ENCODE measurements at places on chromosomes 4 and X.

GRCh38 chr4:94461506-94461905 is 9.8 kb downstream of the PDLIM5 start:
- no peak for DNase-seq

DNA sequence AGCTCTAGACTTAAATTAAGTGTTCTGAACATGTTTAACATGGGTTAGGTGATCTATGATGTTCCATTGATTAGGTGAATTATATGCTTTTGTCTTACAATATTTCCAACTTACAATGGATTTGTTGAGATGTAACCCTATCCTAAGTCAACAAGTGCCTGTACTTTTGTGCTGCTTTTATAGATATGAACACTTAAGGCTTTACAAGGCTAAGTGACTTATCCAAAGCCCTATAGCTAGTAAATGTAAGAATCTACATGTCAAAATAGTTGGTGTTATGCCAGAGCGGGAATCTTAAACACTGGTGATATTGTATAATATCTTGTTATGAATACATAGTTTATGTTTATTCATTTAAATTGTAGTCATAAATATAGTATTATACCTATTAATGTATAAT is 1629.1 kb upstream of the IGFBP7 start:
- DNase-seq = no peak

DNA sequence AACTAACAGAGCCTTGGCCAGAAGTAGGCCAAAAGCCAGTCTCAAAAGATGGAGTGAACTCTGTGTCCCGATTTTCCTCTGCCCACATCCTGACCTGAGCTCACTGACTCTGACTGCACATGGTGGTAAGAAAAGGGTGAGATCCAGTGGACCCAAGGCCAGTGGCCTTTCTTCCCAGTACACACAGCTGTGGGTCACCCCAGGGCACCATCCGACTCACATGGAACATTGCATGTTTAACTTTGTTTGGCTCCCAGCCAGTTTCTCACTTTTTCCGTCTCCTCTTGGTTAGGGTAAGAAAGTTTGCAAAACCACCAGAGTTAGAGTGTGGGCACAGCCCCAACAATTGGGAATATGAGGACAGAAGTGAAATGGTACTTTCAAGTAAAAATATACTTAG is 69.8 kb downstream of the GAB1 start:
- DNase-seq = no peak

GRCh38 chrX:85111347-85111746 is 107.7 kb downstream of the APOOL start:
- no peak for DNase-seq

GRCh38 chrX:105210258-105210657 is 10.2 kb downstream of the TEX13A start:
- no peak for DNase-seq

DNA sequence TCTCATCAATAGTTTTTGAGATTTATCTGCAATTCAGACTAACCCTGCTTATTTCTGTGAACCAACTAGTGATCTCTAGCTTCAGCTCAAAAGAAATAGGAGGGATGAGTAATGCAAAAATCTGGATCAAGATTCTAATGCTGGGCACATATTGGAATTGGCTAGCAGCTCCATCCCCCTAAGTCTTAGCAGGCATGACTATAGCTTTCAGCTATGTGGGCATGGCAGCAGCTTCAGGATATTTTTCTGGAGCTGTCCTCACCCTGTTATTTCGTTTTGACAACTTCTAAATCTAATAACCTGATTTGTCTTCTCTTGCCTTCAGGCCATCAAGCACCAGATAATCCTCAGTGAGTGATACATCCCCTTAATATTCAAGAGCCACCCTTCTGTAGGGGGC is 50.8 kb upstream of the GNPDA2 start:
- DNase-seq = no peak

DNA sequence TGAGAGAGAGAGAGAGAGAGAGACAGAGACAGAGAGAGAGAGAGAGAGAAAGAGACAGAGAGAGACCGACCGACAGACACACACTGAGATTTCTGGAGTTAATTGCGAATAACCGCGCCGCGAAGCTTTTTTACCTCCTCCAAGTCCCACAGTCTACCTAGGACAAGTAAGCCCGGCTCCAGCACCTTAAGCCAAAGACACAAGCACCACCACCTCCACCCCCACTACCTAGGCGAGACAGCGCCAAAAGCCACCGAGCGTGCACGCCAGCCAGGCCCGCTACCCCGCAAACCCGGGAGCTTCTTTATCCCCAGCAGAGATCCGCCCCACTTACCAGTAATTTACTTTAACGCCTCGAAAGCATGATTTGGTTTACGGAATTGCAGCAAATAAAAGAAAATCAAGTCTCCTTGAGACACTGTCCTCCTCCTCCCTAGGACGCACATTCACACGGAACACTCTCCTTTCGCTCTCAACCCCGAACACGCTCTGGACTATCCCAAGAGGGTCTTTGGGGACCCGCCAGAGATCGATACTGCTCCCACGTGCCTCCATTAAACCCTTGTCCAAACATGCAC is 649.6 kb upstream of the DIPK2B start:
- DNase-seq = no peak

DNA sequence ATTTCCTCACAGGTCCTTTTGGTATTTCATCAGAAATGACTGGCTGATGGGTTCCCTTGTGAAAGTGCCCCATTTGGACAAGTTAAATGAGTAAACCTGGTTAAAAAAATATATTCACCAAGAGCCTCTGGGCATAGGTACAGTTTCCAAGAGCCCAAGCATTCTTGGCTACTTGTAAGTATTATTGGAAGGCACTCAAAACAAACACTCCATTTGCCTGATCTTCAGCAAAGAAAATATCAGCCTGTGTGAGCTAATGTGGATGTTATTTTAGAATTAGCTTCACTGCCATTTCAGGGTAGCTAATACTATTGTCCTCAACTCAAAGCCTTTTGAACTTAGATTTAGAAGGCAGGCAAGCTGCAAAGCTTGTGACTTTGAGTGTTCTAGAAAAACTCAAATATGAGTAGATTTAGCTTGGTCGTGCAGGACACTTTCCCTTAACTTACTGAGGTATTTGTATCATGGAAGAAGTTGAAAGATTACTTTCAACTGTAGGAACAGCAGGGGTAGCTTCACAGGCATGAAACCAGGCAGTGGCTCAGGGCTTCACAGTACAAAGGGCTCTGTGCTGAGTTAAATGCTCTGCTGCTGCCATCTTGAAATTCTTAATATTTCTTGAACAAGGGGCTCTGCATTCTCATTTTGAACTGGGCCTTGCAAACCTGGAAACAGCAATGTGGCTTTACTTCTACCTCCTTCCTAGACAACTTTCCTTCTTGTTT is 177.2 kb downstream of the AMELX start:
- peak; percentile 57 for DNase-seq
